ENCODE measurements at places on chromosomes 16 and 17.
A peak's percentile ranks its signal among the peaks of the same experiment; 100 is the strongest.

DNA sequence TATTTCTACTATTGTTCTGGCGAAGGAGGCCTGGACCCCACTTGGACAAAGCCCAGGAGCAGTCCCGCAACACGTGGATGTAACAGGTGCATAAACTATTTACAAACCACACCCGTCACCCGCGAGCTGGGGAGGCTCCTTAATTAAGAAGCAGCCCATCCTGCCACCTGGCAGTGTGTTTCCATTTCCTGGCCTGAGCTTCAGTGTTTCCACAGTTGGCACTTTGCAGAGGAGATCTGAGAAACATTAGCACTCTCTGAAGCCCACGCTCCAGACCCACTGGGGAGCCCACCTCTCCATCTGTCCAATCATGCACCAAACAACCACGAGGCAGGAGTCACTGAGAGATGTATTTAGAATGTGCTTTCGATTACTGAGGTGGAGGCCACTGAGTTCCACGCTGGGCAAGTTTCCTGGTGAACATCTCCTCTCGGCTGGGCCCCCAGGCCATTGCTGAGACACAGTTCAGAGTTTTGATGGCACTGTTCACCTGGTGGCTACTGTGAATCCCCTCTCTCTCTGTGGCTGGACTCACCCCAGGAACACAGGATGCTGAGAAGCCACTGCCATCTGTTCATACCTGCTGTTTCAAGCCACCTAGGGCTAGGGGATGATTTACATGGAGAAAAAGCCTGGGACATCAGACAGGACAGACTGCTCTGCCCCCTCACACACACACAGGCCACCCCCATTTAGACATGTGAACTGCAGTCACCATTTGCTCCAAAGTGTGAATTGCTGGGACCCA, 129.1 kb downstream of the AIPL1 start:
- no peak for DNase-seq

GRCh38 chr17:7323731-7324437, 5.3 kb downstream of the NEURL4 start:
- DNase-seq = peak; percentile 63

- no peak for DNase-seq
These were observed 20.1 kb downstream of the CIITA start for GRCh38 chr16:10897134-10897533.

- no peak for DNase-seq
These were observed 32.6 kb upstream of the ABCA9 start for GRCh38 chr17:69093279-69093789.

DNA sequence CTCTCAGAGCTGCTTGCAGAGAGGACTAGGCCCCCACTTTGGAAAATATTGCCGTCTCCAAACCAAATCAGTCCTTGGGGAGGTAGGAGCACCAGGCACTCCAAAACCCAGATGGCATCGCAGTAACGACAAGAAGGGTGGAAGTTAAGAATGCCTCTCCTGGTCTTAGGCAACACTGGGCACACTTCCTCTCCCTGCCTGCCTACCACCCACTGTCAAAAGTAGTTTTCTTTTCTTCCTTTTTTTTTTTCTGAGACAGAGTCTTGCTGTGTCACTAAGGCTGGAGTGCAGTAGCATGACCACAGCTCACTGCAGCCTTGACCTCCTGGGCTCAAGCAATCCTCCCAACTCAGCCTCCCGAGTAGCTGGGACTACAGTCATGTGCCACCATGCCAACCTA, 47.2 kb downstream of the SRL start:
- DNase-seq = no peak

DNA sequence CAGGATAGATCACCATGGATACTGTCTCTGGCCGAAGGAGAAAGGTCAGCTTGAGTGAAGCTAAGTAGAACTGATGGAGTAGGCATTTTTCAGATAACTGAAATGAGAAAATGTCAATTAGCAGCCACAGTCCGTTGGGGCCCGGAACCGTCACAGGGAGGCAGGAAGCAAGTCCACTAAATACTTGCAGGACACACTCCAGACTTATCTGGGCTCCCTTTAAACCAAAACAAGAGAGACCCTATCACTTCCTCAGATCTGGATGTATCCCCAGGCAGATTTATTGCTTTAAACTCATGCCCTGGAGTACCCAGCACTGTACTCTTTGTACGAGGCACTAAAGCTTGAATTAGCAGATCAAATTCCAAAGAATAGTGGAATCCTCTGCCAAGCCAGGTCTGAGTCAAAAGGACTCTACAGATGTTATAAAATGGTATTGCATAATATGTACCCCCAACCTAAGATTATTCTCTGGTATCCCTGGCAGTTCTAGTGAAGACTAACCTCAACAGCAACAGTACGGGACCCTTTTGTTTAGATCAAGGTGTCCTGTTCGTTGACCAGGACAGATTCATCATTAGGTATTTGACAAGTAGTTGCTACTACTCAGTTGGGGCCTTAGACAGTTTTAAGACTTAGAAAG, 8.1 kb downstream of the ZP2 start:
- DNase-seq = no peak

DNA sequence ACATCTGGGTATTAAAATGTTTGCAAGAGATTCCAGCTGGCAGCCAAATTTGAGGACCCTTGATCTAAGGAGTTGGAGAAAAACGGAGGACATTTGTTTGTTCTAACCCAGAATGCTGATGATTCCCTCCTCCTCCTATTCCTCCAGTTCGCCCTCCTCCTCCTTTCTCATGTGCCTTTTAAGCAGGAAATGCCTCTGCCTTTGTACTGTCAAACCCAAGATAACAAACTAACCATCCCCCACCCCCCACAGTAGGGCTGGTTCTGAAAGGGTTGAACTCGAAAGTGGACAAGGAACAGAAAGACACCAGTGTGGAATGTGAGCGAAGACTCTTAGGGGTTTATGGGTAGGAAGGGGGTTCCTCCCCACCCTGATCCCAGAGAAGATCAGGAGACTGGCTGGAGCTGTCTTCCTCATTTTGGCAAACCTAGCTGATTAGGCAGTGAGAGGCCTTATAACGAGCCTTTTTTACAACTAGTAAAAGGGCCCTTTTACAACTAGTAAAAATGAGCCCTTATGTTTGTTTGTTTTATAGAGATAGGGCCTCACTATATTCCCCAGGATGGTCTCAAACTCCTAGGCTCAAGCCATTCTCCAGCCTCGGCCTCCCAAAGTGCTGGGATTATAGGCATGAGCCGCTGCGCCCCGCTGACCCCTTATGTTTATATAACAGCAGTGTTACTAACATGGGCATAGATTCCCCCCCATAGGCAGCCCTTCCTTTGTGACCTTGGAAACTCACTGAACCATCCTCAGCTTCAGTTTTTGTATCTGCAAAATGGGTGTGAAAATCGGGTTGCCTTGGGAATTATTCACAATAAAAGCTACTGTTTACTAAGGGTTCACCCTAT, 975 bp downstream of the CHD9 start:
- peak; percentile 43 for DNase-seq

GRCh38 chr16:55285586-55285985, 38.4 kb upstream of the IRX6 start:
- no peak for DNase-seq

GRCh38 chr17:73802314-73802713, 158.1 kb upstream of the SDK2 start:
- DNase-seq = no peak

- DNase-seq = no peak
These were observed 35.1 kb upstream of the IL21R start for GRCh38 chr16:27366687-27367460.

DNA sequence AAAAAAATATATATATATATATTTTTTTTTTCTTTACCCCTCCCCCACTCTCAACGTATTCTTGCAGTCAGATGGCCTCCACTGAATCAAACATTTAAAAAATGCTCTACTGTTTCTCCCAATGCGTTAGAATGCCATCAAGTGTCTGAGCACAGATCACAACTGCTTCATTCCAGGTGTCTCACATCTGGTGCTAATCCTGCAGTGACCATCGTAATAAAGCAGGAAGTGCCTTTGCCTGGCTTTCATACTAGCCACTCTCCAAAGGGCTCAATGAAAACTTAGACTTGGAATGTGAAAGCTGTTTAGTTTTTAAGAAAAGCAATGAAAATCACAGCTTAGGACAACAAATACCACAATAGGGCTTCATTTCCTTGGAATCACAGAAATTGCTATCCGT, 37.2 kb downstream of the SKAP1 start:
- DNase-seq = no peak

GRCh38 chr17:36665417-36665816, 64.0 kb downstream of the MRM1 start:
- DNase-seq = no peak

GRCh38 chr17:57864273-57864672, 14.4 kb upstream of the MRPS23 start:
- DNase-seq = peak; percentile 7

DNA sequence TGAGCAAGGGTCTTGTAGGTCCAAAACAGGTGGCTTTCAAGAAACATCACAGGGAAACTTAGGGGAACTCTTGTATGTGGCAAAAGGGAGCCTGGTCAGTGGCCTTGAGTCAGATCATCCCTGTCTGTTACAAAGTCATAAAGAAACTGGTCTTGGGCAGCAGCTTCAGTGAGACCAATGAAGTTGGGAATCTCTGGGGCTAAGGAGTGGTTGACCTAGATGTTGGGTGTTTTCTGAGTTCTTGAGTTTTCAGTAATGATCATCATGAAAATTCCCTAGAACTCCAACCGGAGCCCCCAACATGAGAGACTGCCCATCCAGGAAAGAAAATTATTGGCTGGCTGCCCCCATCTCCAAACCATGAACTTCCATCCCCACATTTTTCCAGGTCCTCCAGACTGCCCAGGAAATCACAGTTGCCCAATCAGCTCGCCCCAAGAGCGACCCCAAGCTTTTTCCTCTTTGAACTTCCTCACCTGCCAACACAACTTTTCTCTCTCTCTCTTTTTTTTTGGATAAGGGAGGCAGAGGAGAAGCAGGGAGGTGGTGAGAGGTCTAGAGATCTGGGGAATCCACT, 3.9 kb downstream of the CCR7 start:
- no peak for DNase-seq

DNA sequence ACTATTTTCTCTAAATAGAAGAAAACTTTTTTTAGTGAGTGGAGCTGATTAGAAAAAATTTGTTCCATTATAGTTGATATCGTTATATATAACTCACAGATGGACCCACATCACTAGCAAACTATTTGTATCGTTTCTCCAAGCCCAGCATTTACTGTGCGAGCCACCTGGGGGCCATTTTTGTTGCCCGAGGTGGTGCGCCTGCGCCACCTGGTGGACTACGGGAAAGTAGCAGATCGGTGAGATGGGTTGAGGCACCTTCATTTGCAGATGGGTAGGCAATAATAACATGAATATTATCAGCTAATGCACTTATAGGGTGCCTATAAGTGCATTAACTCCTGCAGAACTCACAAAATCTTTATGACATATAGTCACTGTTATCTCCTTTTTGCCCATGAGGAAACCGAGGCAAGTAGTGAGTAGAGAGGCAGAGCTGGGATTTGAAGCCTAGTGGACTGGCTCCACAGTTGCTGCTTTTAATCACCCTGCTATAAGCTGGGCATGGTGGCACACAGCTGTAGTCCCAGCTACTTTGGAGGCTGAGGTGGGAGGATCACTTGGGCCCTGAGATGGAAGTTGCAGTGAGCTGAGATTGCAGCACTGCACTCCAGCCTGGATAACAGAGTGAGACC, 23.2 kb upstream of the NTN1 start:
- DNase-seq = no peak

- no peak for DNase-seq
These were observed 44.2 kb downstream of the PEMT start for GRCh38 chr17:17547210-17547764.
